ENCODE measurements at places on chromosomes 12 and 14.
A peak's percentile ranks its signal among the peaks of the same experiment; 100 is the strongest.

GRCh38 chr12:64240781-64241180 lies 18.7 kb upstream of the KICS2 start:
- no peak for DNase-seq

DNA sequence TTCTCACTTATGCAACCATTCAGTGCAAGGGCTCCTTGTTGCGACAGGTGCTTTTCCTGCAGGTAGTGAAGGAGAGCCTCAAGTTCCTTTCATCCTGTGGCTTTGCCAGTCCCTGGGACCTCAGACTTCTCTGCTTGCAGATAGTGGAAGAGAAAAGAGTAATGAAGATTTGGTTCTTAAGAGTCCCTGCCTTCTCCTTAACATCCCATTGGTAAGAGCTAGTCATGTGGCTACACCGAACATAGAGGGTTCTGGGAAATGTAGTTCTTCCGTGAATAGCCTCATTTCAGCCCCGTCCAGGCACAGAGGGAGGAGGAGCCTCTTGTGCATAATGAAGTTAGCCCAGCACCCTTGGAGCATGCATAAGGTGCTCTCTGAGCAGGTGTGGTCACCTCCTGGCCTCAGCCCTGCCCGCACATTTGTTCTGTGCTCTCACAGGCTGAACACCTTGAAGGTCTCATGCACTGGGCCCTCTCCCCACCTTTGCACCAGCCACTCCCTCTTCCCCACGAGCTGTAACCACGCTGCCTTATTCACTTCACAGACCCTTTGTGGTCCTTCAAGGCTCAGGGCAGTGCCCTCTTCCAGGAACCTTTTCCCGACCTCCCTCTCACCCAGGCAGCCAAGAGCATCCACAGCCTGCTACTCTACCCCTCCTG lies 134.0 kb downstream of the BCL11B start:
- no peak for DNase-seq

DNA sequence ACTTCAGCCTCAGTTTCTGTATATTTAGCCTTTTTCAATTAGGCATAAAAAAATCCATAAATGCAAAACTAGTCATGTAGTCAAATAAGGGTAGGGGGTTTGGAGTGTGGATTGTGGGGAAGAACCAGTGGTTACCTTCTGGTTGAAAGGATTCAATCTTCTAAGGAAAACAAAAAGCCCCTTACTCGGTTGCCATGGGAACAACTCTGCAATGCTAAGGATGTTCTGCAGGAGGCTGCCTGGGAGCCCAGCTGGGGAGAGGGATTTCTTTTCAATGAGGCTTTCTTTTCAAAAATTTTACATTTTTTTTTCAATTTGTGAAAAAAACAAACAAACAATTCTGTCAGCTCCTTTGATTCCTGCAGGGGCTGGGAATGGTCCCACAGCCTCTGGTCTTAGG lies 67.2 kb downstream of the SLC8A3 start:
- DNase-seq, result no peak

- DNase-seq, result no peak
Measured at GRCh38 chr12:40001406-40001805, 104.5 kb downstream of the SLC2A13 start.

DNA sequence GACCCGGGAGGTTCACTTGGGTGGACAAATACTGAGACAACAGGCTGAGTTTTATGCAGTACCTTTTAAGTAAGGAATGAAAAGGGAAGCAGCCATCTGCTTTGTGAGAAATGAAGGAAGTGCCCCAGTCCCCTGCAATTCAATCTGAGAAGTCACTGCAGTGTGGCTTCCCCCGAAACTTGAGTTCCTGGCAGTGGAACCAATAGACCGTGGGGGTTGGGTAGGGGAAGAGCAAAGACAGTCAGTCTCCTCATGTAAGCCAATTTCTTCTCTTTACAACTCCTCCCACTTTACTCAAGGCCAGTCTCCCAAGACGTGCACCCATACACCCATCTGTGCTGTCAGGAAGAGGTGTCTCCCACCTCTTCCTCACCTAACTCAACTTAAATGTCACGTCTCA lies 206.5 kb downstream of the BCAT1 start:
- DNase-seq, result no peak

DNA sequence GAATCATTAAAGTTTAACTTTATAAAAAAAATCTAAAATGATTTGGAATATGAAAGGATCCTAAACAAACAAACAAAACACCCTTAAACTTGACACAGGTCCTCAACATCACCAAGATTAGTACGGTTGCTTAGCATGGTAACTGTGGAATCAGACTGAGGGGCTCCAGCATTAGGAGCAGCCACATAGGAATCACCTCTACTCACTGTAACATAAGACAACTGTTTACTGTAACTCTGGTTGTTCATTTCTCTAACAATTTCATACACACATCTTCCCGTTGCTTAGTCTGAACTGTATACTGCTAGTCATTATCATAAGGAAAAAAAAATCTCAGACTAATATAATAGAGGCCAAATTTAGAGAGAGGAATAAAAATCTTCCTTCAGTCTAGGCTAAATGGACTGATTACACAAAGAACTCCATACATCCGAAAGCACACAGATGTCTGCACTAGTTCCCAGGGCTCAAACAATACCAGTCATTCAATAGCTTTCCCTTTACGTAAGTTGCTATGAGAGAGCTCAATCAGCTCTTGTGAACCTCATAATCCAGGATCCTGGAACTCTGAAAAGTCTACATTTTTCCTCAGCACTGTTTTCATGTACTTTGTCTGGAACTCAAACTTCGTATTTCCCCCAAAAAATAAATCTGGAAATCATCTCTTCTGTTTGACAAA lies 26.0 kb downstream of the LRP6 start:
- peak; percentile 18 for DNase-seq

GRCh38 chr14:32233260-32233659 lies 30.2 kb upstream of the RNU6-8 start:
- no peak for DNase-seq

DNA sequence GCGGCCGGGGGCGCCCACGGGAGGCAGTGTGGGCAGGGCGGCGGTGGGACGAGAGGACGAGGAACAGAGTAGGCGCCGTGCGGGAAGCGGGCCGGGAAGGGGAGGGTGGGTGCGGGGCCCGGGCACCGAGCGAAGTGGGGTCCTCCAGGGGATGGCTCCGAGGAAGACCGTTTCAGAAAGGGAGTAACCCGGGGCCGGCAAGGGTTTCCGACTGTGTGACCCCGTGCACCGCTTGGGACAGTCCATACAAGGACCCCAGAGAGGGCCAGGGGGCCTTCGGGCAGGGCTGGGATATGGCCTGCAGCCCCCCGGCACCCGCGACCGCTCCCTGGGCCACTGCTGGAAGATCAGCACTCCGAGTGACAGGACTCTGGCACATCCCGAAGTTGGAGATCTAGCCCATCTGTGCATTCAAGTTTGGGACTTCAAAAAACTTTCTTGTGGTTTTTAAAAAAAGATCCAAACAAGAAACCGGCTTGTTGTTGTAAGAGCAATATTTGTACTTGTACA lies 448 bp downstream of the TSPAN9 start:
- no peak for DNase-seq

- no peak for DNase-seq
Measured at GRCh38 chr12:93415723-93416464, 25.9 kb downstream of the UBE2N start.

DNA sequence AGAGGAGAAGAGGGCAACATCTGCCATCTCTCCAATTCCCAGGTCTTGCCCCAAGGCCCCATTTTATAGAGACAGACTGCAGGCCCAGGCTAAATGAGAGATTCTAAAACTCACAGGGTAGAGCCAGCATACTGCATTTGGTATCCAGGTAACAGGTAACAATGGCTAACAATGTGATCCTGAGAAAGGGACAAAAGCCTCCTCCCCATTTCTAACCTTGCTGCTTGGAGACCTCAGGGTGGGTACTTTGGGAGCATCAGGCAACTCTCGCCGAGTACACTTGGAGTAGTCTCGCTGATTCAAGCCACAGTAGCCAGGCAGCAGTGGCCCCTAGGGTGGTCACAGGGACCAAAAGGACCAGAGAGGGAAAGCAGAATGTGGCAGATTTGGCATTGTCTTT lies 162.6 kb upstream of the PLEKHA5 start:
- DNase-seq, result no peak

DNA sequence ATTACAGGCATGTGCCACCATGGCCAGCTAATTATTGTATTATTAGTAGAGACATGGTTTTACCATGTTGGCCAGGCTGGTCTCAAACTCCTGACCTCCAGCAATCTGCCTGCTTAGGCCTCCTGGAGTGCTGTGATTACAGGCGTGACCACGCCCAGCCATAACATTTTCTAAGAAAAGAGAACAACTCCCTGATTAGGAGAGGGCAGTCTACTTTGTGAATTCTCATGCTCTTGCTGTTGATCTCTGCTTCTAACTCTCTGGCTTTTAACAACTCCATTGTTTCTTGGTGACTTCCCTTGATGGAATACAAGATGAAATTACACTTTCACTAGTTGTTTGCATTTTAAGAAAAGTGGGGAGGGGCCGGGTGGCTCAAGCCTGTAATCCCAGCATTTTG lies 33.6 kb downstream of the SSH1 start:
- no peak for DNase-seq

DNA sequence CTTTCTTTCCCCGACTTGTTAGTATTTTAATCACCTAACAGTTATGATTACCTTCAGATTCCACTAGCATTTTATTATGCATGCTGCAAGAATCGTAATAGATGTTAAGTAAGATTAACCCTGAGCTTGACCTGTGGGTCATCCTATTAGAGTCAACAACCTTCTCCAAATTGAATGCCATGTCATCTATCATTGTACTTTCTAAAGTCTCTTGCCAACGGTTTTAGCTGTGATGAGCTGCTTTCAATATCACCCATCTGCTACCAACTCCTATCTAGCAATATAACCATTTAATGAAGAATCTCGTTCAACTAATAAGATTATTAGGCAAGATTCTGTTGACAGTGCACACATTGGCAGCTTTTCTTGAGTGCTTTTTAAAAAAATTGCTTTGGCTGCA lies 33.7 kb downstream of the DACT1 start:
- no peak for DNase-seq

DNA sequence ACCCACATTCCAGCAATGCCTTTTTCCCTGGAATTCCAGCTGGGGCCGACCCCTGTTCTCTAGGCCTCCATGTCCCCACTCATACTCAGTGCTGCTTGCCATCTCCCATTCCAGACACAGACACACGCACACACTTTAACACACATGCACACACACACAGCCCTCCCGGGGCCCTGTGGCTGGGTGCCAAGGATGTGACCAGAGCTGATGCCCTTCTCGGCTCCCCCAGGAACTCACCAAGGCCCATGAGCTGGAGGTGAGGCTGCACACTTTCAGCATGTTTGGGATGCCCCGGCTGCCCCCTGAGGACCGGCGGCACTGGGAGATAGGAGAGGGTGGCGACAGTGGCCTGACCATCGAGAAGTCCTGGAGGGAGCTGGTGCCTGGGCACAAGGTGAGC lies 4.3 kb downstream of the PLEKHG6 start:
- no peak for DNase-seq

- no peak for DNase-seq
Measured at GRCh38 chr12:57515934-57516541, 4.3 kb downstream of the DDIT3 start.

DNA sequence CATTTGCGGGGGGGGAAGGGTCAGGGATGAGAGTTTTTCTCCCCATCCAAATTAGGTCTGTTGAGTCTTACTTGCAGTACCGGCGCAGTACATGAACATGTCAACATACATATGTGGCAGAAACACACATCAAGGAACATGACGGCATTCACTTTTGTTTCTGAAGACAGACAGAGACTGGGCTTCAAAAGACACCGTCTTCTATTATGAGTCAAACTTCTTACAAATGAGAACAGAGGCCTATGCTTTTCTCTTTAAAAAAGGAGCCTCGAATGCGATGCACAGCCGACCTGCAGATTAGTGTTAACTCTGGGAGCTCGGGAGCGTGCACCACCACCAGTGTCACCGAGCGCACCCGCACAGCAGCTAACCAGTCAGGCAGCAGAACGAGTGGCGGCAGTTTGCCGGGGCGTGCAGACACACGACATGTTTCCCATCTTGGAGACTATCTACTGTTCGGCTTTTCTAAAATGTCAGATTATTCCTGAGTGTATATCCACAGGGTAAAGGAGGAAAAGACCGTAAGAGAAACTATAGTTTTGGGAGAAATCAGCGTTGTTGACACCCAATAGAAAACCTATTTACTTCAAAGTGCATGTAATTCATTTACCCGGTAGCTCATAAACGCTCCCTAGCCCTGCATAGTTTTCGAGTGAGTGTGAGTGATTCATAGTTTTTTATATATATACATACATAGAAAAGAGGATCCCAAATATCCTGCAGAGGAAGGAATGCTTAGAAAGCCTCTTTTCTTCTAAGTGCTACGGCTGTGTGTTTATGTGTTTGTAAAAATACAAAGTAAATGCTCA lies 33.0 kb downstream of the UBR7 start:
- DNase-seq, result no peak

- no peak for DNase-seq
Measured at GRCh38 chr12:9342614-9343353, 134.6 kb upstream of the PZP start.

GRCh38 chr14:101185073-101185835 lies 281.7 kb upstream of the RTL1 start:
- DNase-seq, result no peak

GRCh38 chr14:102811254-102811963 lies 34.2 kb downstream of the TRAF3 start:
- no peak for DNase-seq

Data from NCI-H1930 (cell line).